ENCODE measurements at places on chromosomes 5 and 9.

DNA sequence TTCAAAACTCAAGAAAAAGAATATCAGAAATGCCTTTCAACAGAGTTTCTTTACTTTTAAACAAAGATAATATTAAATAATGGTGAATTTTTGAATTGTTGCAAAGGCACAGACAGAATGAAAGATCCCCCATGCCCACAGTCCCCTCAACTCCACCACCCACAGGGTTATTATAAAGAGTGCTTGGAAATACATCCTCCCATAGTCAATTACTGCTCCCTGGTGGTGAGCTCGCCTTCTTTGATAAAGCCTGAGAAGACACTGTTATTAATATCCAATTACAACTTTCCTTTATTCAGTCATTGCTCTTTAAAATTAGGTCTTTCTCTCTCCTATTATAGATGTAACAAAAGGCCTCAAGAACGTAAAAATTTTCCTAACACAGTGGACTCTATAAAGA, 490.2 kb upstream of the RORB start:
- DNase-seq: no peak

DNA sequence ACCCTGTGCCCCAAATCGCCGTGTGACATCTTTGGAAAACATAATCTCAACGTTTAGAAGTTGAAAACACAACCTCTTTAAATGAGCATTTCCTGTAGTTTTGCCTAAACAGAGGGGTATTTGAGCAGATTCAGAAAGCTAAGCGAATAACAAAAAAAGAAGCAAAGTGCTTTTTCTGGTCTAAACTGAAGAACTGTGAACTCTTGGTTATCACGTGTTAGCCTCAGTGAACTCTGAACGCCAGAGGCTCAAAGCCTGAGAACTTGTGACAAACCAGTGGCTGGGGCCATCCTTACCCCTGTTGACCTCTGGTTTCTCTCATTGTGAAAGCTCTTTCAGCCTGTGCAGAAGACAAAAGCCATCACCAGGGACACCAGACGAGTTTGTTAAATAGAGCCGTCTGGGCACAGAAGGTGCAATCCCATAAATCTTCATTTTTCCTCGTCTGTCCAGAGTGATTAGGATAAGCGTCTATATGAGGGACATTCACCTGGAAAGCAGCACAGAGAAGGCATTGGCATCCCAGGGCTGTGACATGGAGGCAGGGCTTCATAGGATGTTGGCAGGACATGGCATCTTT, 61.4 kb upstream of the ICE1 start:
- DNase-seq: no peak

- no peak for DNase-seq
These were observed 202.3 kb downstream of the AOPEP start for GRCh38 chr9:94928691-94929368.

- DNase-seq: peak; percentile 19
These were observed 24.7 kb upstream of the CETN3 start for GRCh38 chr5:90434116-90434714.

- no peak for DNase-seq
These were observed 197.5 kb downstream of the PCSK5 start for GRCh38 chr9:76087976-76088375.

GRCh38 chr9:127781806-127782205, 3.3 kb upstream of the SH2D3C start:
- DNase-seq: no peak

- no peak for DNase-seq
These were observed 26.9 kb downstream of the RAI14 start for GRCh38 chr5:34682926-34683623.

DNA sequence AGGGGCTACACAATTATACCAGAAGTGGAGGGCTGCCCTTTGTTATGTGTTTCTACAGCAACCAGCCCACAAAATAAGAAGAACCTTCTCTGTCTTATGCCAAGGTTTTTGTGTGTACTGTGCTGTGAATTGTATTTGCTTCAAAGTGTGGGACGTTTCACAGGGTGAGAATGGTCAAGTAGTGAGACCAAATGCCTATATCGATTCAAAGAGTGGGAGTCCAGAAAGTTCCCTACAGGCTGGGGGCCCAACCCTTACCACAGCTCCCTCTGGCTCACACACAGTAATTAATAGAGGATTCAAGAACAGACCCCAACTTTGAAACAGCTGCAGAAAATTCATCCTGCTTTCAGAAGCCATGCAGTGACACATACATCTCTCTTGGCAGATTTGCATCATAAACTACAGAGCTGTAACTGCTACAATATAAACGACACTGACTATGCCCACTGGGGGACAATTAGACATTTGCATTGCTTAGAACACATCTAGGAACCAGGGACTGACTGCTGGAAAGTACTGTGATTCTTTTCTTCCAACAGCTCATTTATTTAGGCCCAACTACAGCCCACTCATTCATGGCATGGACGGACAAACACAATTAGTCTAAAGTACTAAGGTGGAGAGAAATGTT, 12.8 kb downstream of the ENC1 start:
- DNase-seq: no peak

- DNase-seq: no peak
These were observed 218.1 kb upstream of the CD180 start for GRCh38 chr5:67414712-67415111.

DNA sequence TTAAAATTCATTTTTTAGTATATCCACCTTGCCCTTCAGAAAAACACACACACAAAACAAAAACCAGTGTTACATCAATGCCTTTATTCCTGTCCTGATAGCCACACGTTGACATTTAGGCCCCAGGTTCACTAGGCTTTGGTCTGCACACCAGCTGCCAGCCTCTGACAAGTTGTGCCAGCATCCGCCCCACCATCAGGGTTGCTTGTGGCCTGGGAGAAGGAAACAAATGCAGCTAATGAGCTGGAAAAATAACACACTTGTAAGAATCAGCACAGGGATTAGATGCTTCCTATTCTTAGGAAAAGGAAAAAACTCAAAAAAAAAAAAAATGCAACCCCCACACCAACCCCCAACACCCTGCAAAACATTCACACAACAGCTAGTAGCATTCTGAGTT, 404.0 kb upstream of the GRIA1 start:
- DNase-seq: no peak

DNA sequence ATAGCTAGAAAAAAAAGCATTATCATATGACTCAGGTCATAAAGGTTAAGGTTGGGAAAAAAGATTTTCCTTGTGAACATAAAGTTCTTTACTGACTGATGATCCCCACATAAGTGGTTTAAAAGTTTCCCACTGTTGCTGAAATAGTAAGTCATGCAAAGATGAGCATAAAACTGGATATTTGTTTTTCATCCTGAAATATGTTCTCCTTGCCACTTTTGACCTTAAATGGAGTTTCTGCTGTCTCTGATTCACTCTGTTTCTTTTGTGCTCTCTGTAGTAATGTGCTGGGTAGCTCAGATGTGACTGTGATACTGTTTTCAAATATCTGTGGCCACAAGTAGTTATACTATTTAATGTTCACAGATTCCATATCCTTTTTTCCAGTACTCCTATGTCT, 162.5 kb upstream of the GAS1 start:
- DNase-seq: no peak

DNA sequence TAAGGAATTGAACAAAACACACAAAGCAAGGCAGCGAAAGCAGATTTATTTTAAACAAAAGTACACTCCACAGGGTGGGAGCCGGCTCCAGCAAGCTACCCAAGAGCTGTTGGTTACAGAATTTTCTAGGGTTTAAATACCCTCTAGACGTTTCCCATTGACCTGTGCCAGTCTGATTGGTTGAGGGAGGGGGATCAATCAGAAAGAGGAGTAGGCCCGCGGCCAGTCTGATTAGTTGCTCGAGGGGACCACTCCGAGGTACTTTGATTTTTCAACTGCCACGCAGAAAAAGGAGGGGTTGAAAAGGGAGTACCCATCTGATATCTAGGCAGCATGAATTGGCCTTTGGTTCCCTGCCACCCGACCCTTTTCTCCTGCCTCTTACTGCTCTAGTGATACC, 998 bp downstream of the SRP19 start:
- DNase-seq: no peak

GRCh38 chr5:93378073-93378472, 202.9 kb downstream of the NR2F1-AS1 start:
- DNase-seq: no peak

GRCh38 chr5:173501271-173501670, 115.2 kb downstream of the BOD1 start:
- DNase-seq: no peak

- no peak for DNase-seq
These were observed 200.2 kb downstream of the CFAP90 start for GRCh38 chr5:7650755-7651154.

GRCh38 chr5:96661855-96662724, at the start of gene CAST:
TSS of gene CAST (plus strand) at chr5:96662376. CDS start at chr5:96662423, 47 bp downstream.
- peak; percentile 72 for DNase-seq

- DNase-seq: no peak
These were observed 35.6 kb downstream of the RBM27 start for GRCh38 chr5:146238973-146239372.

GRCh38 chr9:36336131-36336907, 63.8 kb downstream of the RNF38 start:
- DNase-seq: no peak

DNA sequence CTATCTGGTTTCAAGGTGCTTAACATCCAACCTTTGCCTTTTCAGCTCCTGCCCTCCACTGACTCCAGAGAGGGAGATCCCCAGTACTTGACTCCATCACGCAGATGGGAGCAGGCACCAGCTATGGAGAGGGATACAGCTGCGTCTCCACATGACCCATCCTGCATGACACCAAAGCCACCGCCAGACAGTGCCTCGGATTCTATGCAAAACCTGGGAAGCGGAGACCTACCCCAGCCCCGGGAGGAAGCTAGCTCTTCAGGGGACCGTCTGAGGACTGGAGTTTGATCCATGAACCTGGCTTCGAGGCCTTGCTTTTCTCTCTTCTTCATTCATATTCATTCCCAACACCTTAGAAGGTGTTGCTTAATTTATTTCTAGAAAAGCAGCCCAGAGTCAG, 24.8 kb downstream of the HRH2 start:
- no peak for DNase-seq

- DNase-seq: no peak
These were observed 12.2 kb downstream of the CXXC5 start for GRCh38 chr5:139660105-139660922.

GRCh38 chr5:84506625-84507024, 121.9 kb upstream of the EDIL3 start:
- DNase-seq: no peak

GRCh38 chr5:58025809-58026208, 434.1 kb downstream of the PLK2 start:
- no peak for DNase-seq

DNA sequence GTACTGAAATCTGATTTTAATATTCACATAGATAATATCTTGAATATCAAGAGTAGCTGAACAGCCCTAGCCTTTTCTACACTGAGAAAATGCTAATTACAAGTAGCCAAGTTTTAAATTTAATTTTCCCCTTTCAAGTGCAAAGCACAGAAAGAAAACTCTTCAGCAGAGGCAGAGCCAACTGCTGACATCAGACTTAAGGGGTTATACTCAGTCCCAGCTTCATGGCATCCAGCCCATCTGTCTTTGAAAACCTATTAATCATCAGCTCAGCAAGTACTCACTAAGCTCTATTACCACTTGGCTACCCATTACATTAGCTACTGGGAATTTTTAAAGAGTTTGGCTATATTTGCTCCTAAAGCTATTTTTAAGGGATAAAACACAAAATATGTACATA, 220.5 kb downstream of the SLC12A2 start:
- DNase-seq: no peak

- no peak for DNase-seq
These were observed 588 bp downstream of the TRAF2 start for GRCh38 chr9:136886610-136887597.

GRCh38 chr9:113057193-113057592, 669 bp upstream of the ZFP37 start:
- no peak for DNase-seq

DNA sequence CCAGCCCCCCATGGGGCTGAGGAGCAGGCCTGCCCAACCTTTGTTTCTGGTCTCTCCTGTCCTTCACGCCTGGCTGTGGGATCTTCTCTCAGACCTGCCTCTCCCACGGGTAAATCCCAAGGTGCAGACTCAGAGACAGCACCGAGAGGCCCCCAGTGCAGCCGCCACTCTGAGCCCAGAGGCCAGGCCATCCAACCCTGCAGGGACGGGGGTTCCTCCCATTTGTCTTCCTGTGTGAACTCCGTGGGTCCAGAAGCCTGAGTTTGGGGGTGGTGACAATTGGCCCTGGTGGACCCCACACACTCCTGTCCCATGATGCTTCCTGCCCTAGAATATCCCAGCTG, 123.4 kb downstream of the ADAMTS2 start:
- no peak for DNase-seq

GRCh38 chr5:168707716-168708695, 128.8 kb upstream of the PANK3 start:
- DNase-seq: no peak

GRCh38 chr9:36398745-36399144, 1.3 kb downstream of the RNF38 start:
- DNase-seq: no peak

DNA sequence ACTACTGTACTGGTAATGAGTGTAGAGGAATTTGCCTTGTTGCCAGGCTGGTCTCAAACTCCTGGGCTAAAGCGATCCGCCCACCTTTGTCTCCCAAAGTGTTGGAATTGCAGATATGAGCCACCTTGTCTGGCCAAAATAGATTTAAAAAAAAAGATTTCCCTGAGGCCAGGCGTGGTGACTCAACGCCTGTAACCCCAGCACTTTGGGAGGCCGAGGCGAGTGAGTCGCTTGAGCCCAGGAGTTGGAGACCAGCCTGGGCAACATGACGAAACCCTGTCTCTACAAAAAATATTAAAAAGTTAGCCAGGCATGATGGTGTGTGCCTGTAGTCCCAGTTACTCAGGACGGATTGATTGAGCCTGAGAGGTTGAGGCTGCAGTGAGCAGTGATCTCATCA, 62.5 kb downstream of the IPO11 start:
- DNase-seq: no peak

DNA sequence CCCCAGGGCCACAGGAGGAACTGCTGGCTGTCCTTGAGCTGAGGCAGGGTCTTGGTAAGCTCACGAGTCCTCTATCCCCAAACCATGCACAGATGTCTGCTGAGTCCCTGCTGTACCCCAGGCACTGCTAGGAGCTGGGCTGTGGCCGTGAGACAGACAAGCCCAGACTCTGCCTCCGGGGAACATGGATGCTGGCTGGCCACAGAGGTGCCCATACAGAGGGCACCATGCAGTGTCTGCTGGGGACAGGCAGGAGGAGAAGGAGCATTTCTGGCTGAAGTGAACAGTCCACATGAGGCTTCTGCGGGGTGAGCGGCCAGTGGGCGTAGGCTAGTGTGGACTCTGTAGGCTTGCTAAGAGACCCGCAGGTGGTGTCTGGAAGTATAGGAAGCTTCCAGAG, 4.8 kb upstream of the SEC16A start:
- no peak for DNase-seq

DNA sequence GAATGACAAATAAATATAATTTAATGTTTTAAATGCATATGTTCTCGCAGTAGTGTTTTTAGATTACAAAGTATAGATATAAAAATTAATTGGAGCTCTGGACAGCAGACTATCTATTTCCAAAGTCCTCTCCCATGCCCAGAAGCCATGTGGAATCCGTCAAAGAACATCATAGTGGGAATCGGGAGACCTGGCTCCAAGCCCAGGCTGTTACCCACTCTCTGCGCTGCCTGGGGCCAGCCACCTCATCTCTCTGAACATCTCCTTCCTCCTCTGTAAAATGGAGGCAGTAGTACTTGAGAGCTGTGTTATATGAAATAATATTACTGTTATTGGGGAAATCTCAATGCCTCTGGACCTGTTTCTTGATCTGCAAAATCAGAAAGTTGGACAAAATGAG, 58.1 kb upstream of the SLC30A5 start:
- no peak for DNase-seq

All from activated T-cell treated with anti-CD3 and anti-CD28 coated beads for 24 hours (primary cell).